ENCODE measurements at places on chromosomes 1 and 21.

DNA sequence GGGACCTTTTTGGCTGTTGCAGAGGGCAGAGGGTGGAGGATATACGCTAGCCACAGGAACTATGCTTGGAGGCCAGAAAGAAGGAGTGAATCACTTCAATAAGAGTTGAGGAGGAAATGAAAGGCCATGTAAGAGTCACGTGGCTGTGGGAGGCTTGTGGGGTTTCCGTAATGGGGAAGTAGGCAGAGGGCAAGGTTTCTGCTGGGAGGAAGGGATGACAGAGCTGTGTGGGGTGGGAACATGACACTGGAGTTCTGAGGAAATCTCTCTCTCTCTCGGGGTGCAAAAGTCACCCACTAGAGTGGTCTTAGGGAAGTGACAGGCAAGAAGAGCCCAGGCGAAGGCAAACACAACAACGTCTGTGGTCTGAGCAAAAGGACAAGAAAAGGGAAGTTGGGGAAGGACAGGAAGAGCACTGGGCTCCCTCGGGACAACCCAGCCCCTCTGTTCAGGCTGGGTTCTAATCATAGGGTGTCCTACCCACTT, 3.9 kb upstream of the CD1C start:
- no peak for DNase-seq

GRCh38 chr1:3510136-3510955, 55.9 kb downstream of the ARHGEF16 start:
- no peak for DNase-seq

- DNase-seq: no peak
Measured at GRCh38 chr1:173862769-173863223, 5.0 kb downstream of the GAS5 start.

GRCh38 chr1:183926983-183927382, 110.5 kb downstream of the COLGALT2 start:
- no peak for DNase-seq

- no peak for DNase-seq
Measured at GRCh38 chr1:209109001-209109785, 474.3 kb upstream of the CAMK1G start.

GRCh38 chr1:210598135-210598652, 269.5 kb downstream of the HHAT start:
- DNase-seq: no peak

DNA sequence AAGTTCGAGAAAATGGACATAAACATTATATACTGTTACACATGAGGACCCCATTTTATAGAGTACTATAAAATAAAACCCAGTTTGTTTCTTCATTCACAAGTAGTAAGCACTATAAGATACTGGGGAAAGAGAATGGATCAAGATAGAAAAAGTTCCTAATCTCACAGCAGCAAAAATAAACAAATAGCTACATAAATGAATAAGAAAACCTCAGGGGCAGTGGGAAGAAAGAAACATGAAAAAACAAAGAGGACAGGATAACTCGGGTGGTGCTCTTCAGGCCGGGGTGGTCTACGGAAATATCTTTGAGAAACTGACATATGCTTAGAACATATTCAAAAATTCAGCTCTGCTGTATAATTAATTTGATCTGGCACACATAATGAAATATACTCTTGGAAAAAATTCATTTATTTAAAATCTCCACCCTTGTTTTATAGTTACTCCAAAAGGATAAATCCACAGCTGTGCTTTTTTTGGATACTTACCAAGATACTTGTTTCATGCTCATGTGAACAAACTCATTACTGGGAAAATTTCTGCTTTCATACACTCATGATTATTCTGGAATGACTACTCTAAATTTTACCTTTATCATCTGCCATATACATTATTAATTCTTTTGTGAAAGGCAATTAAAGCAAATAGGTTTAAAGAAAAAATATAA, 20.0 kb downstream of the CEP170 start:
- no peak for DNase-seq

DNA sequence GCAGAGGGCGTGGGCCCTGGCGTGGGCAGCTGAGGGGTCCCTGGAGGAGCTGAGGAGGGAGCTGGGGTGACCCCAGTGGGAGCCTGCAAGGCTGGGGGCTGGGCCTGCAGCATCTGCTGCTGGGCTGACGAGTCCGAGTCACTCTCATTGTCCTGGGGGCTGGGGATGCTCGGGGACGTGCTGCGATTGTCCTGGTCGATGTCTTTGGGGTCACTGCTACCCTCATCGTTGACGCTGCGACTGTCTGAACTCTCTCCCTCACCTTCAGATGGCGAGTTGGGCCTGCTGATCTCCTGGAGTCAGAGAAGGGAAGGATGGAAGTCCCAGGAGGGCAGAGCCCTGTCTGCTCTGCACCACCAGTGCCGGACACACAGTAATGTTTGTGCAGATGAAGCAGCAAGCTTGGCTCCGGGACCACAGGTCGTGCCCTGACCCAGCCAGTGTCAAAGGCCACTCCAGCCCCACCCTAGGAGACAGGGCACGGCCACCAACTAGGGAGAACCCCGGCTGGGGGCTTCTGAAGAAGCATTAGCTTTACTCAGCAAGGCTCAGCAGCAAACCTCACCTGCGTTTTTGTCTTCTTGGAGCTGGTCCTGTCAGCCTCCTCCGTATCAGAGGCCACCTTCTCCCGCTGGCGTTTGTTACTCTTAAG, 43.4 kb downstream of the SLC45A1 start:
- DNase-seq: no peak

GRCh38 chr1:168129933-168130332, 6.8 kb downstream of the GPR161 start:
- no peak for DNase-seq

DNA sequence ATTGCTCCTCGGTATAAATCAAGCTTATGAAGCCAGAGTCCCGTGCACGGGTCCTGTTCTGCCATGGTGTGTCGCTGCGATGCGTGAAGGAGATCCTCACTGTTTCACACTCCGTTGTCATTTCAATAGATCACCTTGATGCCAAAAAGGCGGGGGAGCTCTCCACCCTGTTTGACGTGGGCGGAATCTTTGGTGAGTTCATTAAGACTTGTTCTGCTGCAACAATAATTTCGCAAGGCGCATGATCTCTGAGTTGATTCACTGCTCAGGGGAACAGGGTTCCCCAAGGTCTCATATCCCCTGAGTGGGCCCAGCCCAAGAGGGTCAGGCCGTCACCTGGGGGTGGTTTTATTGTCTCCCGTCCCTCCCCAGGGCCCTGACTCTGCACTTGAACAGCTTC, 50.0 kb downstream of the SLC37A1 start:
- DNase-seq: no peak

DNA sequence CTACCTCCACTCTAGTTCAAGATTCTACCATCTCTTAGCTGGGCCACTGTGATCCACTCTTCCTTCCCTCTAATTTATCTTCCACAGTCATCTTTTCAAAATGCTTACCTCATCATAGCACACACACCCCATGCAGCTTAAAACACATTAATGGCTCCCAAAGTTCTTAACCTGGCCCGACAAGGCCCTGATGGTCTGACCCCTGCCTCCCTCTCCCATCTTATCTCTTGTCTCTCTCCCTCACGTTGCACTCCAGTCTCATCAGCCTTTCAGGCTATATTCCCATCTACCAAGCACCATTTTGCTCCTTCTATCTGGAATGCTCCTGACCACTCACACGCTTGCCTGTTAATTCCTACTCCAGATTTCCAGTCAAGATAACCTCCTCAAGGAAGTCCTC, 2.5 kb upstream of the ZBTB8A start:
- no peak for DNase-seq

- DNase-seq: no peak
Measured at GRCh38 chr1:193806079-193807048, 620.0 kb upstream of the B3GALT2 start.

GRCh38 chr1:178684542-178685000, 40.5 kb upstream of the RALGPS2 start:
- DNase-seq: no peak

GRCh38 chr1:150477320-150477719, 9.9 kb upstream of the TARS2 start:
- DNase-seq: no peak

DNA sequence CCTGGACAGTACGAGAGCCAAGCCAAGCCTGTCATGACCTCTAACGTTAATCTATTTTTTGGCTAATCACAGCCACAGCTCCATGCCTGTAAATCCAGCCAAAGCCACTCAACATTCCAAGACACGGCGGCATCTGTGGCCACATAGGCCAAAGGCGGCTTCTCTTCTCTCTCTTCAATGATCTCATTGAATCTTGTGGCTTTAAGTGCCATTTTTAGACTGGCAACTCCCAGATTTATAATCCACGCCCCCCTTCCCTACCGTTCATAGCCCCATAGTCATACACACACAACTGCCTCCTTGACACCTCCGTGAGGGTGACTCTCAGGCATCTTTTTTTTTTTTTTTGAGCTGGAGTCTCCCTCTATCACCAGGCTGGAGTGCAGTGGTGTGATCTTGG, 5.7 kb upstream of the SELENON start:
- no peak for DNase-seq

DNA sequence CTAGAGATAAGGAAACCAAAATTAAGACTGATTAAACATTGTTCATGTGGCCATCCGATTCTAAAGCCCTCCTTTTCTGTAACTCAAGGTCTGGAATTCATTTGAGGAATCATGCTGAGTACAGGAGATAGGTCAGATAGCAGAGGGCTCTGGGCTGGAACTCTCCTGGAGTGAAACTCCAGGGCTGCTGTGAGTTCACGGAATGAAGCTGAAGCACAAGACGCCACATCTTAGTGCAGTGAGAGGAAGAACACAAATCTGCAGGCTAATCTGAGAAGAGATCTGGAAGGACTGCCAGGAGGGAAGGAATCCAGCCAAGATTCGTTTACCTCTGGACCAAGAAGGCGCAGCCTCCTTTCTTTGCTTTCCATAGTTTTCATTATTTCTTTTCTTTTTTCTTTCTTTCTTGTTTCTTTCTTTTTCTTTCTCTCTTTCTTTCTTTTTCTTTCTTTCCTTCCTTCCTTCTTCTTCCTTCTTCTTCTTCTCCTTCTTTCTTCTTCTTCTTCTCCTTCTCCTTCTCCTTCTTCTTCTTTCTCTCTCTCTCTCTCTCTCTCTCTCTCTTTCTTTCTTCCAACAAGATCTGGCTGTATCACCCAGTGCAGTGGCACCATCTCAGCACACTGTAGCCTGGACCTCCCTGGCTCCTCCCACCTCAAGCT, 74.8 kb upstream of the ATP1B1 start:
- DNase-seq: no peak

GRCh38 chr1:78291418-78291817, 199.4 kb upstream of the PTGFR start:
- DNase-seq: no peak

DNA sequence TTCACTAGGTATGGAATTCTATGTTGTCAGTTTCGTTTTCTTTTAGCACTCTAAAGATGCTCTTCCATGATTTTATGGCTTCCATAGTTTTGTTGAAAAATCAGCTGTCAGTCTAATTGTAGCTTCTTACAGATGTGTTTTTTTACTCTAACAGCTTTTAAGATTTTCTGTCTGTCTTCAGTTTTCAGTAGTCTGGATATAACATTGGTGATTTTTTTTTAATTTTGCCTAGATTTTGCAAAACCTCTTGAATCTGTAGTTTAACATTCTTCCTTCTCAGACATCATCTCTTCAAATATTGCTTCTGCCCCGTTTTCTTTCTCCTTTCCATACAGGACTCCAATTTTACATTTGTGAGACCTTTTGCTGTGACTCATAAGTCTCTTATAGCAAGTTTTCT, 17.9 kb upstream of the DYRK1A start:
- DNase-seq: no peak

DNA sequence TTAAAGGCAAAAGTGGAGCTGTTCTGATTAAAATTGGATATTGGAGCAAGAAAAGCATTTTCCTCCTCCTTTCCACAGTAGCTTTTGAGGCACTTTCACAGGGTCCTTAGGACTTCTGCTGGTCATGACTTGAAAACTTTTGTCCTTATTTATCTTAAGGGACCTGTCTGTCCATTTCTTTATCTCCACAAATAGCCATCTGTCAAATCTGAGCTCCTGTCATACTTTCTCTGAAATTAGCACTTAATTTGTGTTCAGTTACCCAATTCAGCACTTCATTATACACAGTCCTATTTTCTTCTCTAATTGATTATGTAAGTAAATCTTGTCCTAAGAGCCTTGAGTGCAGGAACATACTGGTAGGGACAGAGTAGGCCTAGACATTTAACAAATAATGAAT, 9.8 kb downstream of the POU2F1 start:
- no peak for DNase-seq

DNA sequence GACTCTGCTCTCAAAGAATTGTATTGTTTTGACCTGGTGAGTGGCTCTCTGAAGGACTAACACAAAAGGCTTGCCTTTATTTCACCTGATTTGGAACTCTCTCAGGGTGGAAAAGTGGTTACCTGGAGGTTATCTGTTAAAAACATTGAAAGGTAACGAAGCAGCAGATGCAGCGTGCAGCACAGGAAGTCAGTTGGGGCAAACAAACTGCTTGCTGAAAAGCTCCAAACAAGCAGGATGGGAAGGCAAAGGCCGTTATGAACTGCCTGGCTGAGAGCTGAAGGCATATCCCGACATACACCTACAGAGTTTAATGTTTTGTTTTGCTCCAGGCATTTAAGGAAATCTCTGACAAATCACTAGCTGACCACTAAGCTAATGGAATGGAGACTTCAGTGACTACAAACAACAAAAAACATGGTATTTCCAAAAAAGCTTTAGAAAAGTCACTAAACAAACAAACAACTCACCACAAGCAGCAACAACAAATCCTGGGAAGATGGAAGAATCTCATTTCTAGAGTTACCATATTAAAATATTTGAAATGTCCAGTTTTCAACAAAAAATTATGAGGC, 44.3 kb upstream of the BATF3 start:
- DNase-seq: no peak

GRCh38 chr1:198701766-198702539, 63.1 kb downstream of the PTPRC start:
- no peak for DNase-seq

DNA sequence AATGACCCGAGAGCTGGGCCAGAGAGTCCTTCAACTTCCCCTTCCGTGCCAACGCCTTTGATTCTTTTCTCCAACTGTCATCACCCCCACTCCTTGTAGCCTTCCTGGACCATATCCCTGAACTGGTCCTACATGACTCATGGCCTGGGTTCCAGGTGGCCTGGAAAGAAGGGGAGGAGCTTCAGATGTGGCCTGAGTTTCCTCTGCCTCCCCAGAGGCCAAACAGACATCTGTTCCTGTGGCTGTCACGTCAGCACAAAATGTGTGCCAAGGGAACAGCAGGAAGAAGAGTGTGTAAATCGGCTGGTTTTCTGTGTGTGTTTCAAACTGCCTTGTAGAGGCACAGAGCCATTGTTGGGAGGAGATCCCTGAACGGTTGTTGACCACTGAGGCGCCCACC, 24.9 kb upstream of the KIRREL1 start:
- no peak for DNase-seq

GRCh38 chr1:178973652-178974101, 52.0 kb upstream of the FAM20B start:
- DNase-seq: no peak

GRCh38 chr1:215083383-215083961, 935 bp downstream of the KCNK2 start:
- DNase-seq: no peak

GRCh38 chr1:118334506-118334905, 149.5 kb upstream of the SPAG17 start:
- DNase-seq: no peak
